ENCODE measurements at places on chromosomes 3 and 15.

- DNase-seq, result no peak
Measured at GRCh38 chr3:36201546-36201945, 178.8 kb upstream of the STAC start.

- DNase-seq, result no peak
Measured at GRCh38 chr3:9278498-9278897, 29.1 kb upstream of the SRGAP3 start.

DNA sequence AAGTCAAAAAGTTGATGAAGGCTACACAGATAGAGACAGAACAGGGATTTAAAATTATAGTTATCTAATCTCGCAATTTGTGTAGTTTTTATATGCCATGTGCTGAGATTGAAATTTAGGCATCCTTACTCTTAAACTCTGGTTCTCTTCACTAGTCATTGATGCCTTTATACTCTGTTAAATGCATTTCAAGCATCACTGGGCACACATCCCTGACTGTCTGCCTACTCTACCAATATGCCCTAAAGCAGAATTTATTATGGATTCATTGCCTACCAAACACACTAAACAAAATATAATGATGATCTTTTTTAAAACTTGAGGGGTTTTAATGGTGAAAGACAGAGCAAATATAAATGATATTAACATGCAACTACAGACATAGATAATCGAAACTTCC is 10.3 kb upstream of the ALCAM start:
- no peak for DNase-seq

DNA sequence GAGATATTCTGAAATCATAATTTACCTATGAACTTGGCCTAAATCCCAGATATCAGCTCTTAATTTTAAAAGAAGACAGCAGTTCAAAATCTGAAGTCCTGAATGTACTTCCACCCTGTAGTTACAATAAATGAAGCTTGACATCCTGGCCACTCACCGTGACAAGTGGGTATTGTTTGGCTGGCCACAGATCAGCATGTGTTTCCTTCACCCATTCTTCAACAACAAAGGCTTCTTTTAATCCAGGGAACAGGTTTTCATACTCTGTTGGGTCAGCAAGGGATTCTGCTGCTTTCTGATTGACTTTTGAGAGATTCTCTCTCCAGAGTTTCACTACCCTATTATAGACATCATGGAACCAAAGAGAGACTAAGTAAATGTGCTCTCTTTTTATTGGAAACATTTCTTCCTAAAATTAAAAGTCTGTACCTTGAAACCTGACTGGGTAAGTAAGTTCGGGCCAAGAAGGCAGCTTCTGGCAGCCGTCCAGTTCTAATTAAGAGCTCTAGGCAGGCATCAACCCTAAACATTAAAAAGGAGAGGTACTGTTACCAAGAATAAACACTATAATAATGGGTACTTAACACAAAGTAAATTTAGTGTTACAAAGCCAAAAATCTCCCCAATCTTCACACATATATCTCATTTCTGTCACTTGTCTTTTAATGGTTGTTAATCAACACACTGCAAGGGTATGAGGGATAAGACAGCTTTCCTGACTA is 15.2 kb downstream of the MRPS22 start:
- DNase-seq, result no peak

GRCh38 chr15:74710319-74711094 is 14.7 kb upstream of the EDC3 start:
- DNase-seq, result no peak

DNA sequence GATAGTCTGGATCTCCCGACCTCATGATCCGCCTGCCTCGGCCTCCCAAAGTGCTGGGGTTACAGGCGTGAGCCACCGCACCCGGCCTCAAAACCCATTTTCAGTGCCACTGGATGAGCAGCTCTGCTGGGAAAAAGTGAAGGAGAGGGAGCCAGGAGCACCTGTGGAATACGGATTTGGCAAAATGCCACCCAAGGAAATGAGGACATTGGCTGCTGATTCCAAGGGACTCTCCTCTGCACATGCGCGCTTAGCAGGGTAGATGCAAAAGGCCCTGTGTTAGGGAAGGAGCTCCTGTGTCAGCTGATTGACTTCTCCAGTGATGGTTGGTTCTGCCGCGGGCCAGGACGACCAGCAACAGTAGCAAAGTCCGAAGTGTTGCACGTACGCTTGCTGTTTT is 43.4 kb upstream of the IGF1R start:
- DNase-seq, result no peak

DNA sequence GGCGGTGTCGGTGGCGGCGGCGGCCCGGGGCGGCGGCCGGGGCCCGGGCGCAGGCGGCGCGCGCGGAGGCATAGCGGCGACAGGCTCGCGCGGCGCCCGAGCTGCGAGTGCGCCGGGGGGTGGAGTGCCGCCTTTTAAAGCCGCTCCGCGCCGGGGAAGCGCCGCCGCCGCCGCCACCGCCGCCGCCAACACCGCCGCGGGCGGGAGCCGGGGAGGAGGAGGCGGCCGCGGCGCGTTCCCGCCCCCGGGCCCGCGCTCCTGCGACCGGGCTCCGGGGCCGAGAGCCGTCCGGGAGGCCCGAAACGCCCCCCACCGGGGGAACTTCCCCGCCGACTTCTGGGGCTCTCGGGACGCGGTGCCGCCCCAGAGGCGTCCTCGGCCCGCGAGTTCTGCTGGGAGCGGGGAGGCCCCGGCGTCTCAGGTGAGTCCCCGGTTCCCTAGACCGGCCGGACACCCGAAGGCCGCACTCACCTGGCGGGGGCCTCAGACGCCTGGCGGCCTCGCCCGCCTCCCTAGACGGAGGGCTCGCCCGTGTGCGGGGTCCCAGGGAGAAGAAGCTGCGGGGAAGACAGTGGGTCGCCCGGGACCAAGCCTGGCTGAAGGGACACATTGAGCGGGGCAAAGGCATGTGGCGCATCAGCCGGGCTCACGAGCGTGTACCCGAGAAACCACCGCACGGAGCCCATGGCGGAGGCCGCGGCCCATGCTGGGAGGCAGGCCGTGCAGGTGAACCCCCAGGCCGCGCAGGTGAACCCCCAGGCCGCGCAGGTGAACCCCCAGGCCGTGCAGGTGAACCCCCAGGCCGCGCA is at the start of gene PCSK6:
PCSK6 (minus strand) TSS at position 109 of the 809 bp plus-strand sequence; CDS start at position 72, 37 bp downstream.
- DNase-seq, result no peak

- no peak for DNase-seq
Measured at GRCh38 chr3:14457999-14458398, 55.6 kb downstream of the SLC6A6 start.

DNA sequence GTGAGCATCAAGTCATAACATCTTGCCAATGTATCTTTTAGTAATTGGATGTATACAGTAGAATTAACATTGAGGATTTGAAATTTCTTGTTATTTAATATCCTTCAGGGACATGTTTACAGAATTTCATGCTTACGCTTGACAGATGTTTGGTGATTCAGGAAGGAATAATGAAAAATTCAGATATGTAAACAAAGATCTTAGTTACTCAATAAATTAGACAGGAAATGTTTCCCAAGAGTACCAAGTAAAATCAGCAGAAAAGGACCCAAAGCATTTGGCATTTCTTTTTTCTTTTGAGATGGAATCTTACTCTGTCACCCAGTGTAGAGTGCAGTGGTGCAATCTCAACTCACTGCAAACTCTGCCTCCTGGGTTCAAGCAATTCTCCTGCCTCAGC is 4.7 kb upstream of the COL6A5 start:
- no peak for DNase-seq

DNA sequence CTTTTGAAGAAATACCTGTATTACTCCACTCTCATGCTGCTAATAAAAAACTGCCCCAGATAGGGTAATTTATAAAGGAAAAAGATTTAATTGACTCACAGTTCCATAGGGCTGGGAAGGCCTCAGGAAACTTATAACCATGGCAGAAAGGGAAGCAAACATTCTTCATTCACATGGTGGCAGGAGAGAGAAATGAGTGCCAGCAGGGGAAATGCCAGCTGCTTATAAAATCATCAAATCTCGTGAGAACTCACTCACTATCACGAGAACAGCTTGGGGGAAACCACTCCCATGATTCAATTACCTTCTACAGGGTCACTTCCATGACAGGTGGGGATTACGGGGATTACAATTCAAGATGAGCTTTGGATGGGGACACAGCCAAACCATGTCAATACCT is 18.7 kb downstream of the MFSD1 start:
- no peak for DNase-seq

DNA sequence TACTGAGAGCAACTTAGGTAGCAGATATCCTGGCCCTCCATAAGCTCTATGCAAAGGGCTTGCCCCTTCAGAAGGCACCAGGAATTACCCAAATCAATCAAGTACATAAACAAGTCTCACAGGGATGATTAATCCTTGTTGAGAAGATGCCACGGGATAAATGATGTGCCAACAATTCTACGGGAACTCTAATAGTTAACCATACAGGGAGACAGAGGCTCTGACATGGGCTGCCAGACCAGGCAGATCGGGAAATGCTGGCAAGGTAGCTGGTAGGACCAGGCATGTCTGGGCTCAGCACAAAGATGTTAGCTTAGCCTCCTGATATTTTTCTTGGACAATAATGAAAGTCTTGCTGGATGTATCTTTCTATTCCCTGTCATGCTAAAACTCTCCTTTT is 249.3 kb upstream of the THBS1 start:
- no peak for DNase-seq

GRCh38 chr15:23395030-23395692 is 40.6 kb downstream of the GOLGA8S start:
- DNase-seq, result no peak

DNA sequence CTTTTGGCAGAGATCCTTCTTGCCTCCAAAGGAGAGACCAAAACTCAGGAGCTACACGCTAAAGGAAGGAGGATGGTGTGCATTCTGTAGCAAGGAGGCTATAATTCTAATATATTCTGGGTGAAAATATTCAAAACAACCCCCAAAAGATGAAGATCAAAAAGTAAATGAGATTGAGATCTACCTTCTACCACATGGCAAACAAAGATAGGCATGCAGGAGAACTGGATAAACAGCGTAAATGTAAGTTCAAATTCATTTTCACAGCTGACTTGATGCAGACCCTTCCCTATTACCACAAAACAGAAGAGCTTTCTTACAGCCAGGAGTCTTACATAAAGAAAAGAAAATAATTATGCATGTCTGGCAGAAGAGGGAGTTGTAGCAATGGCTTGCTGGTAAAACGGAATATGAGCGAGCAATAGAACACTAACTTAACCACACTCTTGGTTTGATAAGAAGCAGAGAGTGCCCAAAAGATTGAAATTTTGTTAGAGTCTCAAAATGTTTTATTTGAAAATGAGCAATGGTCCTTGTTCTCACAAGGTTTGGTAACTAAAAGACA is 272.7 kb downstream of the MECOM start:
- DNase-seq, result no peak

GRCh38 chr3:81302045-81302444 is 459.4 kb downstream of the GBE1 start:
- no peak for DNase-seq

GRCh38 chr15:69394556-69395282 is 19.4 kb upstream of the KIF23 start:
- peak; percentile 55 for DNase-seq

- no peak for DNase-seq
Measured at GRCh38 chr3:33144433-33144832, 30.6 kb downstream of the CRTAP start.
